ENCODE measurements at places on chromosomes 12 and 14. TPM values are rescaled to one million over a fixed set of nuclear protein-coding genes. Genes with fewer than 3 reads are reported as not detected.

EDDM3A gene
- total RNA-seq: not detected

LRIG3 gene
- 139 TPM for total RNA-seq

ESPL1 gene
- 1.6 TPM for total RNA-seq

RNASE1 gene
- not detected for total RNA-seq

OR4K15 gene
- total RNA-seq: not detected

SLCO1C1 gene
- total RNA-seq: 0.49 TPM

KRT80 gene
- 1.1 TPM for total RNA-seq

FAM90A1 gene
- 0.16 TPM for total RNA-seq

TRPV4 gene
- 1.8 TPM for total RNA-seq

ANKRD33 gene
- total RNA-seq: not detected

ADAM20 gene
- 0.49 TPM for total RNA-seq

COL2A1 gene
- not detected for total RNA-seq

MIP gene
- 0.32 TPM for total RNA-seq

All from hair follicle dermal papilla cell (primary cell).